ENCODE measurements at places on chromosomes 3 and 15. TPM values are rescaled to one million over a fixed set of nuclear protein-coding genes. Genes with fewer than 3 reads are reported as not detected.

- no peak for DNase-seq
- no peak overlapping the region for H3K4me3 ChIP-seq
- no peaks in the 10 kb centered on the region for H3K27me3 ChIP-seq
- H3K27ac ChIP-seq: no peak overlapping the region
- peaks cover 43% of the 10 kb centered on the region for H3K36me3 ChIP-seq
Observed at GRCh38 chr3:4695846-4696245, 202.7 kb downstream of the ITPR1 start.

The KLHL6 gene
- total RNA-seq: 16.9 TPM

DNA sequence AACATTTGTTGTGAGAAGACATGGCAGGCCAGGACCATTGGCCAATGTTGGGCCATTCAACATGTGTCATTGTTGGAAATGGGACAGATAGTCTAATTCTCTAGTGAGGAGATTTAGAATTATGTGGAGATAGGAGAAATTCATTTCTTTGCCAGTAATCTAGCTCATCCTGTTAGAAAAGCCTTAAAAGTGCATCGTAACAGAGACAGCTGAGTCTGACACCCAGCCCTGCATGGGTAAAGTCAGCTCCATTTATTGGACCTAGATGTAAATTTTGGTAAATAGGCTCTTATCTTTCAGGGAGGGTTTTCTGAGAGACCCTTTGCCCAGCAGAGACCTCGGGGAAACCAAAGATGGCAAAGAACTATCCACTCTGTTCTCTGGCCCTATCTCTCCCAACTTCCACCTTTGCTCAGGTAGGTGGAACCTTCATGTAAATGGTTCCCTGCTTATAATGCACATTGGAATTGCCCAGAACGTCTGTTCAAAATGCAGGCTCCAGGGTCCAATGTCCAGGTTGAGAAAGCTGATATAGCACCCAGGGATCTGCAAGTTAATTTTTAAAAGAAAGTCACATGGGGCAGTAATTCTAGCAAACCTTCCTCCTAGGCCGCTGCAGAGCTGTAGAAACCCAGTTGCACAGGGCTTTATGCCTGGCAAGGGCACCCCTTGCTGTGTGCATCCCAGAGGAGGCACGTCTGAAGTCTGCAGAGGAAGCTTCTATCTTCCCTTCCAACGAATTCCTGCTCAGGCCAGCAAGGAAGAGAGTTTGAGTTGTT lies 365.9 kb upstream of the PROK2 start:
- peaks cover 8% of the 10 kb centered on the region for H3K27me3 ChIP-seq
- no peak overlapping the region for H3K27ac ChIP-seq
- H3K36me3 ChIP-seq: no peaks in the 10 kb centered on the region
- H3K4me1 ChIP-seq: peaks cover 3% of the 10 kb centered on the region

GRCh38 chr3:121462565-121462964 lies 83.2 kb downstream of the POLQ start:
- H3K27ac ChIP-seq: no peak overlapping the region
- H3K4me1 ChIP-seq: no peaks in the 10 kb centered on the region
- H3K36me3 ChIP-seq: peaks cover 21% of the 10 kb centered on the region
- no peak for DNase-seq
- no peak overlapping the region for H3K4me3 ChIP-seq
- no peaks in the 10 kb centered on the region for H3K27me3 ChIP-seq

GRCh38 chr15:63501256-63502089 lies 2.9 kb upstream of the USP3 start:
- H3K4me1 ChIP-seq: peaks cover 60% of the 10 kb centered on the region
- no peaks in the 10 kb centered on the region for H3K36me3 ChIP-seq
- H3K4me3 ChIP-seq: peak overlapping the region; percentile 95
- DNase-seq: peak; percentile 80
- H3K27ac ChIP-seq: no peak overlapping the region

DNA sequence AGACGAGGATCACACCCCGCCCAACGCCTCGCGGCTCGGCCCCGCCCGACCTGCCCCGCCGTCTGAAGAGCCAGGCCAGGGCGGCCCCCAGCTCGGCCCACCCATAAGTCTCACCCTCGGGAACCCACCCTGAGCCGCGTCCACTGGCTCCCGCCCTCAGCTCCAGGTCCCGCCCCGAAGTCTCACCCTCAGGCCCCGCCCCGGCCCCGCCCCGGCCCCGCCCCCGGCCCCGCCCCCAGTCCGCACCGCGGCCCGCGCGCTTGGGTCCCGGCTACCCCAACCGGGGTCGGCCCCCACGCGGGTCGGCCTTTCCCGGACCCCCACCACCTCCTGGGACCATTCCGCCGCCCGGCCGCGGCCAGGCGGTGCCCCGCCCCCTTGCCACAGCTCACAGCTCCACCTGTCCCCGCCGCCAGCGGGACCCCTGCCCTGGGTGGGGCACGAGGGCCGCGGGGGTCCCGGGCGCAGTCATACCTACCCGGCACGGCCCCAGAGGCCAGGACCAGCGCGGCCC lies 489 bp downstream of the CSPG5 start:
- H3K4me1 ChIP-seq: no peaks in the 10 kb centered on the region
- H3K4me3 ChIP-seq: peak overlapping the region; percentile 55
- peaks cover 23% of the 10 kb centered on the region for H3K27me3 ChIP-seq

GRCh38 chr3:46705022-46705530 lies 3.9 kb downstream of the TMIE start:
- H3K4me1 ChIP-seq: no peaks in the 10 kb centered on the region
- H3K27me3 ChIP-seq: peaks cover 9% of the 10 kb centered on the region
- H3K27ac ChIP-seq: no peak overlapping the region
- H3K4me3 ChIP-seq: no peak overlapping the region

DNA sequence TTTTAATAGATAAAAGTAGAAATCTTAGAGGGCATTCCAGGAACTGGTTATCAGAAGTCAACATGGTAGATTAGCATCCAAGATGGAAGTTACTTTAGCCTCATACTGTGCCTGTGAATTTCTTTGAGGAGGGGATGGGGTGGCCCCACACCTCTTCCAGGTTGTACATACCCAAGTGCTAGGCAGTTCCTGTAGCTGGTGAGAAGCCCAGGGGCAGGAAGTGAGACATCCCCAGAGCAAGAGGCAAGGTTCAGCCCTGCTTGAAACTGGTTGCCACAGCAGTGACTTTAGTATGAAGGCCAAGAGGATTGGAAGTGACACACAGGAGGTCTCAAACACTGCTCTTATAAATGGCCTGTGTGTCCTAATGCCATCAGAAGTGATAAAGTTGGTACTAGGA lies 11.9 kb downstream of the GTPBP8 start:
- H3K27ac ChIP-seq: peak overlapping the region; percentile 86
- H3K27me3 ChIP-seq: no peaks in the 10 kb centered on the region
- peaks cover 34% of the 10 kb centered on the region for H3K4me1 ChIP-seq
- H3K36me3 ChIP-seq: peaks cover 32% of the 10 kb centered on the region
- H3K4me3 ChIP-seq: peak overlapping the region; percentile 17

DNA sequence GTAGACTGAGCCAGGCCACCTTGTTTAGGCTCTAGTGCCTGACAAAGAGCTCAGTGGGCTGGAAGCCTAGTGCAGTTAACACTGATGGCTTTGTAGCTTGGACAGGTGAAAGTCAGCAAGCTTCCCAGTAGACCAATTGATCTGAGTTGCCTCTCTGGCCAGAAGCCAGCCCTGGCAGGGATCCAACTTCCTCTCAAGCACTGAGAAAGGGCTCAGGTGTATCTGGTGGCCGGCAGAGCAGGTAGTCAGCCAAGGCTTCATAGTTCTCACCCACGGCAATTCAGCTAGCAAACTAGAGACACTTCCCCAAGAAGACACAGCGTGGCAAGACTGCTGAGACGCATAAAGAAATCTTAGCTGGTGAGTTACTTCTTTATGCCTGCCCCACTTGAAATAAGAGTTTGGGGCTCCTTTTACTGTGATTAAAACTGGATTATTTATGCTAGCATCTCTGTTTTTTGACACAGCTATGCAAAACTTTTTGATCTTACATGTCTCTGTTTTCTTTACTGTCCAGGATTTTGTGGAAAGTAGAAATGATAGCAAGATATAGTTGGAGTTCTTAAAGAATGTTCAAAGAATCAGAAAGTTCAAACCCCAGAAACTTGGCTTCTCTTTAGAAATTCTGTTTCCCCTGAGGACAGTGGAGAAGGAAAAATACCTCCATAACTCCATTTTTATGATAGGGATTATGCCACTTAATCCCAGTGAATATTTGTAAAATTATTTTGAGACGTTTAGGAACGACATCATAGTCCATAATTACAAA lies 8.4 kb upstream of the CA12 start:
- H3K4me3 ChIP-seq: no peak overlapping the region
- H3K36me3 ChIP-seq: no peaks in the 10 kb centered on the region
- no peak overlapping the region for H3K27ac ChIP-seq
- DNase-seq: no peak
- peaks cover 9% of the 10 kb centered on the region for H3K4me1 ChIP-seq
- H3K27me3 ChIP-seq: peaks cover 7% of the 10 kb centered on the region

DNA sequence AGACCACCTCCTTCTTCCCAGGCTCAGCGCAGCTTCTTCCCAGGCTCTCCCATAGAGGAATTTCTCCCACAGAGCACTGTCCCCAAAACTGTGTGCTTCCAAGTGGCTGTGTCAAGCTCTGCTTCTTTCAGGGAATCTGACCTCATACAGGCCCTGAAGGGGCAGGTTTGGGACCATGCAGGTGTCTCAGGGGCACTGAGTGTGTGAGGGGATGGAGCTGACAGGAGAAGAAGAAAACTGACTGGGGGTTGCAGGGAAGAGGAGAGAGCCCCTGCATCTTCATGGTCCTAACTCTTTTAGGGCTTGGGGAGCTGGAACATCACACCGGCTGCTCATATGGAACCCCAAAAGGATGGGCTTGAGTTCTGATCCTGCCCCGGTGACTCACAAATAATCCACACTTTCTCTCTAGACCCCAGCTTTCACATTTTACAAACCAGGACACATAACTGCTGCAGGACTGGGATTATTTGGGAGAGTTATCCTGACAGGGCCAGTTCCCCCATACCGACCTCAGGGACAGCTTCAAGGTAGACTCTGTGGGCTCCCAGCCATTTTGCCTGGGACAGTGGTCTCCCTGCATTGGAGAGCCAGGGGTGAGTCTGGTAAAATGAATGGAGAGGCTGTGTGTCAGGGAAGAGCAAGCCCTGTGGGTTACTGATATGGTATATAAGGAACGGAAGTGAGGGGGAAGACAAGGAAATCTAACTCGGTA lies 316.1 kb downstream of the TLE3 start:
- H3K27me3 ChIP-seq: peaks cover 47% of the 10 kb centered on the region
- peaks cover 10% of the 10 kb centered on the region for H3K36me3 ChIP-seq
- H3K4me1 ChIP-seq: peaks cover 15% of the 10 kb centered on the region
- H3K4me3 ChIP-seq: no peak overlapping the region
- peak overlapping the region; percentile 26 for H3K27ac ChIP-seq

The EFCC1 gene
- total RNA-seq: not detected

- peaks cover 7% of the 10 kb centered on the region for H3K27me3 ChIP-seq
- H3K4me3 ChIP-seq: peak overlapping the region; percentile 96
- H3K27ac ChIP-seq: peak overlapping the region; percentile 97
- H3K4me1 ChIP-seq: peaks cover 29% of the 10 kb centered on the region
Observed at GRCh38 chr3:71584394-71585011, 975 bp upstream of the FOXP1 start.

The SLCO2A1 gene
- total RNA-seq: not detected

The SCAMP5 gene
- total RNA-seq: 2.7 TPM

DNA sequence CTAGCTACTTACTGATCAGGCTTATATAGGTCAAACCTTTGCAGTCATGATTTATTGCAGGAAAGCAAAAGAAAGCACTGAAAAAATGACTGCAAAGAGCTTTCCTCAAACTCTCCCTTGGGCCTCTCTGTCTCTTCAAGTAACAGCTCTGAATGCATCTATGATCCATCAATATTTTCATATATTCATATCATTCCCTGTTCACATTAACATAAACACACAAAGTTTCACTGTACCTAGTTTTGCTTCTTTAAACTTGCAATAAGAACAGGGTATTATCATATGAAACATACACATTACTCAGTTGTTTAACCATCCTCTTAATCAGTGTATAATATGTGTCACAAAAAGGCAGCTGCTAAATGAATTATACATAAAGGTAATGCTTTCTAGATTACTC lies 107.9 kb upstream of the ARL6 start:
- H3K36me3 ChIP-seq: no peaks in the 10 kb centered on the region
- no peak overlapping the region for H3K4me3 ChIP-seq

DNA sequence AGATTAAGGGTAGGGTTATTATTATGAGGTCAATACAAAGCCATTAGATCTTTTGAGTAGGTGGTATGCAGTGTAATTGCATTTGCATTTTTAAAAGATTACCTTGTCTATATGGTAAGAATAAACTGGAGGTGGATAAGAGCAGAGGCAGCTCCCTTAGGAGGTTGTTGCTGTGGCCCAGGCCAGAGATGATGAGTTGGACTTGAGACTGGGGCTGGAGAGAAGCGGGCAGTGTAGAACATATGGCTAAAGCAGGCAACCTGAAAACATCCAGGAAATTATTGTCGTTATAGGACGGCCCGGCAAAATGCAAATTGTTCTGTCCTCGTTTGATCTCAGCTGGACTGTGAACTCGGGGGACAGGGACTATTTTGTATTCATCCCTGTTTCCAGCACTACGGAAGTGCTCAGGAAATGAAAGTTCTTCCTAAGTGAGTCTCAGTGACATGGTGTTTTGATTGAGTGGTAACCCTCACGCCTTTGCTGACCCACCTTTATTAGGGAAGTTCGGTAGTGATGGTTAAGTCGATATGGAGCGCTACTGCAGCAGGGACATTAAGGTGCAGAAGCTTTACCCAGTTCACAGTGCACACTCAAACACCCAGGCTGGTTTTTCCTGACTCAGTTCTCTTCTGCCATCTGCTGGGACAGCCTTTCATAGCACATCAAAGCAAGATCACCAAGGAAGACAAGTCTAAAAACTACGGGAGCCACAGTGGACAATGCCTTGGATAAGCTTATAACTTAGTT lies 27.2 kb upstream of the VPS33B start:
- no peak overlapping the region for H3K4me3 ChIP-seq
- no peak for DNase-seq
- peaks cover 17% of the 10 kb centered on the region for H3K4me1 ChIP-seq

DNA sequence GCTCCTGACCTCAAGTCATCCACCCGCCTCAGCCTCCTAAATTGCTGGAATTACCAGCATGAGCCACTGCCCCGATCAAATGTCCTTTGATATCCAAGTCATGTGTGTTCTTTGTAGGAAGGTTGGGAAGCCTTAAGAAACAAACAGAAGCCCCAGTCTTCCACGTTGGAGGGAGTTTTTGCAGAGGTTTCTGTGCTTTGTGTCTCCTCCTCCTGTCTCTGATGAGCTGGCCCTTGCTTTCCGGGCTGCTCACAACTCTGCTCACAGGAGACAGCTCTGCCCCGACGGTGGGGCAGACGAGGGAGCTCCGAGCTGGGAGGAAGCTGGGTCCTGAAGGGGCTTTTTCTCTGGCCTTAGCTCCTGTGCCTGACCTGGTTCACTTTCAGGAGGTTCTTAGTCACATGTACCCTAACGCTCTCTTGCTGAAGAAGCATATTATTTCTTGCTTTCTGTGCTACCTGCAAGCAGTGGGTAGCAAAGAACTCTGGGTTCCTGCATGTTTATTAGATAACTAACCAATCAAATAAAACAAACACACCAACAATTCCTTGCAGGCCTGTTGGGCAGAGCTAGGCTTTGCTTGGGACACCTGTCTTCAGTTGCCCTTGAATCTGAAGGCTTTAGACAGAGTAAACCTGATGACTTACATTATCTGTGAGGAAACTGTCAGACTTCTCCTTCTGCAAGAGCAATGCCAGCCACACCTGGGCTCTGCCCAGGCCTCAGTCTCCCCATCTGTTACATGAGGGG lies 52.6 kb upstream of the SMAD6 start:
- no peaks in the 10 kb centered on the region for H3K4me1 ChIP-seq
- H3K36me3 ChIP-seq: no peaks in the 10 kb centered on the region
- peak; percentile 25 for DNase-seq
- H3K27ac ChIP-seq: no peak overlapping the region
